ENCODE measurements at places on chromosomes 11 and 22. TPM values are rescaled to one million over a fixed set of nuclear protein-coding genes. Genes with fewer than 3 reads are reported as not detected.

GRCh38 chr22:21651521-21652009 is 9.5 kb downstream of the SDF2L1 start:
- DNase-seq, result no peak

GRCh38 chr11:18594999-18595749 is 4.4 kb upstream of the MISFA start:
- no peak for DNase-seq

- DNase-seq, result no peak
Observed at GRCh38 chr11:31809857-31810778, 1.0 kb downstream of the PAX6 start.

- DNase-seq, result no peak
Observed at GRCh38 chr11:45549257-45549656, 116.2 kb downstream of the CHST1 start.

GRCh38 chr22:18950141-18950540 is 14.0 kb upstream of the PRODH start:
- no peak for DNase-seq

GRCh38 chr11:87432022-87432421 is 394.3 kb downstream of the TMEM135 start:
- DNase-seq, result no peak

DNA sequence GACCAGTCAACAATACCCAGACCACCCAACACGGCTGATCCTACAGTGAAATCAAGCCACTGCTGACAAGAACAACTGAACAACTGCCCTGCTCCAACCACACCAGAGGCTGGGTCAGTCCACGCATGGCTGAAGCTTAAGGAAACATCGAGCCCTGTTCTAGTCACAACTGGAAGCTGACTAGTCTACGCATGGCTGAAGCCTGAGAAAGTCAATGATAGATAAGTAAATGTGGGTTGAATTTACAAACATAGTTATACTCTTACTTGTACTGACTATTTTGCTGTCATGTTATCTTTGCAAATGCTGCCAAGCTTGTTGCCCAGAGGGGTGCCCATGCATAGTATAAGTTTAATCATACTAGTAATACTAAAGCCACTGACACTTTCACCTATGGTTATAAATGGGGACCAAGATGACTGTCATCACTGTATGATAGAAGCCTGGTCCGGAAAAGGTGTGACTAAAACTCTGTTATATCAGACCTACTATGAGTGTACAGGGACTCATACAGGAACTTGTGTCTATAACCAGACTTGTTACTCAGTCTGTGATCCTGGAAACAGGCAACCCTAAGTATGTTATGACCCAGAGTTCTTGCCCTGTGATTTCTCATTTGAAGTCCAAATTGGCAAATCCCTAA is 43.4 kb upstream of the GLYAT start:
- DNase-seq, result no peak

GRCh38 chr11:20048246-20048645 is 112.0 kb downstream of the DBX1 start:
- DNase-seq, result no peak

DNA sequence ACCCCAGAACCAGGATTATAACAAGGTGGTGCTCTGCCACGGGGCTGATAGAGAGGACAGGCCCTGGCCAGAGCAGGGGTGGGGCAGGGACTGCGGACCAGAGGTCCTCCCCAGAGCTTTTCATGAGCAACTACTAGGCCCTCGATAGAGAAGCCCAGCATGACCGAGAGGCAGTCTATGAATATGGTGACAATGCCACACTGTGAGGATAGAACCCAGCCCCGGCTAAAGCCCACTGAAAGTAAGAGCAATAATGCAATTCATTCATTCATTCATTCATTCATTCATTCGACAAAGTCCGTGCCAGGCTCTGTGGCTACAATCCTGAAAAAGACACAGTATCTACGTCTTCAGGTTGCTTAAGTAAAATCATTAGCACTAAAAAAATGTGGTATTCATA is 35.6 kb upstream of the CD5 start:
- DNase-seq, result no peak

DNA sequence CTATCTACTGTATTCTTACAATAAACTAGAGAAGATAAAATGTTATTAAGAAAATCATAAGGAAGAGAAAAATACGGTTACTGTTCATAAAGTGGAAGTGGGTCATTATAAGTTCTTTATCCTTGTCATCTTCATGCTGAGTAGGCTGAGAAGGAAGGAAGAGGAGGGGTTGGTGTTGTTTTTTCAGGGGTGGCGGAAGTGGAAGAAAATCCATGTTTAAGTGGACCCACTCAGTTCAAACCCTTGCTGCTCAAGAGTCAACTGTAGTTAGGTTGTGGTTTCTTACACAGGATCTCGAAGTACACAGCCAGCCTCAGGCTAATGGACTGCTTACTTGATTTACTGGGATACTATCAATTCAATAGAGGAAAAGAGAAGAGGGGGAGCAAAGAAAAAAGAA is 63.1 kb downstream of the PIWIL4 start:
- no peak for DNase-seq

DNA sequence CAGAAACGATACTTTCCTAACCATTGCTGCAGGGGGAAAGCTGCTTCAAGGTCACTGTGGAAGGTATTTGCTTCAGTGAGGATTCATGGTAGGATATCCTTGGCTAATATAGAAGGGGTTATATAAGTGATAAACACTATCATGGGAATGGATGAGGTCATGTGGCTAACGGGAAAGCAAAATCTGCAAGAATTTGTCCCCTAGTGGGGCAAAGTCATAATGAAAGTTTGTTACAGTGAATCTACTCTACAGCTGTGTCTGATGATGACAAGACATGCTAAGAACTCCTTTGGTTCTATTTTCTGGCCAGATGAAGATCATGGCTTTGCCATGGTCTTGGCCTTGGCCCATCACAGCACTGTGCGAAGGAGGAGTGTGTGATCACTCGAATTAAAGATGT is 13.8 kb downstream of the MMP20 start:
- DNase-seq, result no peak

GRCh38 chr22:43885319-43885671 is 6.5 kb downstream of the PNPLA5 start:
- DNase-seq, result no peak

GRCh38 chr11:21412652-21413383 is 743.4 kb downstream of the NELL1 start:
- DNase-seq, result no peak

GRCh38 chr22:36192542-36192941 is 9.1 kb downstream of the APOL4 start:
- no peak for DNase-seq

- no peak for DNase-seq
Observed at GRCh38 chr22:43995798-43996169, 28.3 kb upstream of the PARVB start.

GRCh38 chr11:16946477-16947282 is 67.5 kb downstream of the PLEKHA7 start:
- DNase-seq, result no peak

- no peak for DNase-seq
Observed at GRCh38 chr11:118876286-118876685, 7.4 kb upstream of the CXCR5 start.

GRCh38 chr11:76704171-76704948 is 33.8 kb upstream of the LRRC32 start:
- no peak for DNase-seq

DNA sequence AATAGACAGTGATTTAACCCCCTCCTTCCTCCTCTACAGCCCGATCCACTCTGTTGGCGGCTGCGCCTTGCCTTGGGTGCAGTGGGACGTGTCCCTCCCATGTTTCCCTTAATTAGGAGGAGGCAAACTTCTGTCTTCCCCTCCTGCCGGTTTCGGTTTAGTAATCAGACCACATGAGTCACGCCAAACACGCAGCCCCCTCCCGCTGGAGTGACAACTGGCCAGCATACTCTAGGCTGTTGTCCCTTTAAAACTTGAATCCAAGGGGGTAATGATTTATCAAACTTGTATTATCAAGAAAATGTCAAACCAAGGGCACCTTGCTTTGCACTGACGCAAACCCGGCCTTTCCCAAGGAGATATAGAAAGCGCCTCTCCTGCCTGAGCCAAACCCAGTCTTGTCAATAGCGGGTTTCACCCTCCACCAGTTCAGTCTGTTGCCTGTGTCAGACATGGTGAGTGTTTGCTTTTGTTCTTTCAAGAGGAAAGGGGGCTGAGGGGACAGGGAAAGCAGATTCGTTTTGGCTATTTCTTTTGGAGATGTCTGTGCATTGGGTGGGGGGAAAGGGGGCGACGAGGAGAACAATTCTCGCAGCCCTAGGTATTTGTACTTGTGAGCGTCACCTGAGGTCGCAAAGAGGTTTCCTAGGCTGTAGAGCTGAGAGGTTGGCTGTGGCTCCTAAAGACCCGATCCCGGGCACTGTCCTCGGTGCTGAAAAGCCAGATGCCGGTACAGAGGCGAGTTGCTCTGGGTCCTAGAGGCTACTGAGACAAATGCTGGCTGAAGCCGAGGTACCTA is at the start of gene SLC6A5:
SLC6A5 (plus strand) TSS at position 388 of the 799 bp plus-strand sequence; CDS start at position 453, 65 bp downstream.
- DNase-seq, result no peak

- DNase-seq, result no peak
Observed at GRCh38 chr11:32426819-32427615, 8.3 kb downstream of the WT1 start.

- DNase-seq, result no peak
Observed at GRCh38 chr11:64037027-64037634, 1.4 kb downstream of the FLRT1 start.

UBQLN3 gene
- total RNA-seq, result not detected

LDHAL6A gene
- total RNA-seq, result not detected

TSPAN4 gene
- 13.9 TPM for total RNA-seq

CRYBA4 gene
- not detected for total RNA-seq

YAP1 gene
- 0.10 TPM for total RNA-seq

SLC22A25 gene
- total RNA-seq, result not detected

KCNK4 gene
- 0.29 TPM for total RNA-seq

FIBIN gene
- not detected for total RNA-seq

MYEOV gene
- 0.93 TPM for total RNA-seq

Data from activated T-helper 1 cell treated with anti-CD3 and anti-CD28 coated beads, Interleukin-12 subunit alpha, Interleukin-12 subunit beta, Interleukin-2, Interleukin-4 antibody, amounts not matched to agents 30 ng/mL and 10 ng/mL and 1 ng/mL, durations not matched to agents 14 hours and 24 hours and 36 hours (primary cell).